GM18507 (cell line): ENCODE measurements at places on chromosomes 1 and 21.

DNA sequence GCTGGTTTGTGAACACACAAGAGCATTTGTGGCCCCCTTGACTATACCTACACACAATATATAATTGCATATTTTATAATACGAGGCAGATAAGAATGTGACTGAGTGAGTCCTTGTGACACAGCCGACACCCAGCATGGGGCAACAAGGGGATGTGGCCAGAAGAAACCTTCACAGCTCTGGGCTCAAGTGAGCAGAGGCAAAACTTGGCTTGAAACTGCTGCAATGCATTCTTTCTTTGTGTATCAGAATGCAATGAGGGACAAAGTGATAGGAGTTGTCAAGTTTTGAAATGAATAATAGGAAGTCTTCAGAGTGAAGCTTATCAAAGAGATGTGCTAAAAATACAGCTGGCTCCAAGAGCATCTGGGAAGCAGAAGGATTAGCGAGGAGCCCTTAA, 124.0 kb upstream of the C8B start:
- DNase-seq = no peak

- DNase-seq = no peak
These were observed 155.4 kb downstream of the ZNF648 start for GRCh38 chr1:181905944-181906597.

- DNase-seq = no peak
These were observed 122.3 kb upstream of the BACE2 start for GRCh38 chr21:41045534-41046268.

DNA sequence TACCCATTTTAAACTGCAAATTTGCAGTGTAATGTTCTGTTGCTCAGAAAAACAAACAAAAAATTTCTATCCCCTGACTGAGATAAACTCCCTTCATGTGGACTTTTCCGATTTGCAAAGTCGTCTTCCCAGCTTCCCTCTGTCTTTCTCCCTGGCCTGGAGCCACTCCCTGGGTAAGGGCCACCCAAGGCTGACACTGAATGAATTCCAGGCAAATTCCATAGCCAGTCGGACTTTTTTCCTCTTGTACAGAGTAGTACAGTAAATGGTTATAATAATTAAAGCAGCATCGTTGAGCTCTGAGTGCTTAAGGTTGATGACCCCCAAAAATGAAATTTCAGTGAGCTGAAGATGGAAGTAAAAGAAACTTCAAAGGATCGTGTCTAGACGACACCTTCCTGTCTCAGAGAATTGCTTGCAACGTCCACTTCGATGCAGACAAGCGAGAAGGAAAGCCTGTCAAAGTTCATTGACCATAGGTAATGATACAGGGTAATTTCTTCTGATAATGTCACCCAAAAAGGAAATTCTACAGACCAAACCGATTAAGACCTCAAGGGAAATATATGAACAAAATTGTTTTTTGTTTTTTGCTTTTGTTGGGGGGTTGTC, 33.6 kb upstream of the LHX8 start:
- no peak for DNase-seq

DNA sequence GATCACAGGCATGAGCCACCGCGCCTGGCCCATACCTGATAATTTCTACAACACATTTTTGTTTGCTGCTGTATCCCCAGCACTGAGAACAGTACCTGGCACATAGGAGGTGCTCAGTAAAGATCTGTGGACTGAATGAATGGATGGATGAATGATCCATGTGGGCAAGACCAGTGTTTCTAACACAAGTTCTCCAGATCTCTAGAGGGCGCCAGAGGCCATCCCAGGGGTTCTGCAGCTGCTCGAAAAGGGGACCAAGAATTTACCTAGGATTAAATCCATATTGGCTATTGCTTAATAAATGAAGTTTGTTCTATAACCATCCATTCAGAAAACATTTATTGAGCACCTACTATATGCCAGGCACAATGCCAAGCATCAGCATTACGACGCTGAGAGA, 167.7 kb downstream of the ACTL8 start:
- DNase-seq = no peak

DNA sequence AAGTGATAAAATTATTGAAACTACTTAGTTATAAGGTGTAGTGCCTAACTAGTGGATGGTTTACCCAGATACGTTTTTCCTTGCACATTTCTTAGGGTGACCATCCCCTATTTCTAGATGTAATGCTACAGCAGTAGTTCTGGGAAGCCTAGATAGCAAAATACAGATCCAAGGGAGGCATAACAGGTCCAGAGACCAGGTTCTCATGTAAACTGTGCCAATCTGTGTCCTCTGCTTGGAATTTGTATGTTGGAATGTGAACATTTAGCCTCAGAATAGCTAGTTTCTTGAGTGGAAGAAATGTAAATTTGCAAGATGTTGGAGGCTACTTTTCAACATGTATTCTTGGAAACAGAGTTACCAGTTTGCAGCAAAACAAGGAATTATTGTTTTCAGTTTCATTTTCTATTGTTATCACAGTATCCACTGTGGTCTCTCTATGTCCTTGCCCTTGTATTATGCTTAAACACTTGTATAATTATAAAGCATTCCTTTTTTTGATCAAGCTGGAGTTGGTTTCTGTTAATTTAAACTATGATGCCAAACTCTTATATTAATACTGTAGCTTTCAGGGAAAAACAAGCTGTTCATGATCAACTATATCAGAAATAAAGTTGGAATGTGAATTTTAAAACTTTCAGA, 102.0 kb upstream of the BRINP3 start:
- DNase-seq = no peak

DNA sequence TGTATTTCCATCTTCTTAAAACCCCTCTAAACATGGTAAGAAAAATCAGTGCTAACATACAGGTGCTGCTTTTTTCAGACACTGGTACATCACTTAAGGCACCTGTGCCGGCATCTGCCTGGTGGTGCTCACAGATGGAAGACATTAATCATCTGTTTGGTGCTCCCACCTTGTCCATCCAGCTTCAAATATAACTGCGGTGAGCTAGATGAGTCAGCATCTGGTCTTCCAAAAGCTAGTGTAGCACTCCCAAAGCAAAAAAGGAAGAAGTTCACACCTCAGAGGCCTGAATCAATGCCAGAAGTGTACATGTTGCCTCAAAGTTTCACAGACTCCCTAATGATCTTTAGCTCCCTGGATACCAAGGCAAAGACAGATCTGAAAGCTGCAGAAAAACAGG, 44.4 kb downstream of the TM2D1 start:
- no peak for DNase-seq

DNA sequence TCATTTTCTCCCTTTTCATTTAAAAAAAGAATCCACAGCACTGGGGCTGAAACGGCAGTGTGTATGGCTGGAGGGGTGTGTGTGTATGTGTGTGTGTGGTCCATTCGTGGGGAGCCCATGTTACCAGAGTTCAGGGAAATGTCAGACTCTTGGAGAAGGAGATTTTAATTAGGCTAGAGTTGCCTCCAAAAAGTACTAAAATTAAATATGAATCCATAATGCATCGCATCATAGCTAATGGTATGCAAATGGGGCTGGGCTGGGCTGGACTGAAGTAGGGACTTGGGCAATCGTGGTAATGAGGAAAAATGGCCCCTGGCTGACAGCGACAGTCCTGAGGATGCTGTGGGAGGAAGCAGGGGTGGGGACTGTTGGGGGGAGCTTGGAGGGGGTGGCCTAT, 24.8 kb downstream of the GRIK3 start:
- DNase-seq = no peak

- DNase-seq = no peak
These were observed 378.9 kb downstream of the DUSP10 start for GRCh38 chr1:221363039-221363438.

DNA sequence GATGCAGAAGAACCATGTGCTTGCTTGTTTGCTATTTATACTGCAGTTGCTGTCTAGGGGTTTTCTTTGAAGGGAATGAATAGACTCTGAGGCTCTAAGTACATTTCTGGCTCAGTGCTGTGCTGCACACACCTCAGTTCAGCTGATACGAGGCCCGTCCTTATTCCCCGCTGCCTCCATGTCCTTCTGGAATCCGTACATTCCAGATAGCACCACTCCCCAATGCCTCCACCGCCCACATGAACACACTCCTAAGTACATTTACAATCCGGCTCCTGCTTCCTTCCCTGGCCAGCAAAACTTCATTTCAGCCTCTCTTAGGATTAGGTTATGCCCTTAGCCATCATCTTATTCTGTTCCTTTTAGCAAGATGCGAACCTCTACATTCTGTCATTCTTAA, 57.1 kb downstream of the KCNC4 start:
- no peak for DNase-seq

- DNase-seq = no peak
These were observed 32.4 kb downstream of the PIK3C2B start for GRCh38 chr1:204462229-204462561.

GRCh38 chr1:19770436-19771190, 29.1 kb downstream of the TMCO4 start:
- DNase-seq = no peak

GRCh38 chr1:186518822-186519381, 58.0 kb upstream of the PDC start:
- DNase-seq = no peak

DNA sequence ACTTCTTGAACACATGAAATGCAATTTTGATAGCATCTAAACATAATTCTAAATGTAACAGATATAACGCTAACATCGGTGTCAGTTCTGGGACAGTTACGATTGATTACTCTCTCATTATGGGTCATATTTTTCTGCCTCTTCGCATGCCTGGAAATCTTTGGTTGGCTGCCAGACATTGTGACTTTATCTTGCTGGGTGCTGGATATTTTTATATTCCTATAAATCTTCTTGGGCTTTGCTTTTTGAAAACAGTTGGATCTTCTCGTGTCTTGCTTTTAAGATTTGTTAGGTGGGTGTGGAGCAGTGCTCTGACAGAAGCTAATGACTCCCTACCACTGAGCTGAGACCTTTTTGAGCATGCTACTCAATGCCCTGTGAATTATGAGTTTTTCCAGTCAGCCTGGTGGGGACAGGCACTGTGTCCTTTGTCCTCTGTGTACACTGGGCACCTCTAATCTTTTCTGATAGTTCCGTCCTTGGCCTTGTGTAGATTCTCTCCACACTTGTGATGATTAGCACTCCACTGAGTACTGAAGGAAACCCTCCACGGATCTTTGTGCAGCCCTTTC, 28.0 kb upstream of the EDARADD start:
- no peak for DNase-seq

- DNase-seq = no peak
These were observed 27.1 kb downstream of the DHCR24 start for GRCh38 chr1:54859700-54860391.

DNA sequence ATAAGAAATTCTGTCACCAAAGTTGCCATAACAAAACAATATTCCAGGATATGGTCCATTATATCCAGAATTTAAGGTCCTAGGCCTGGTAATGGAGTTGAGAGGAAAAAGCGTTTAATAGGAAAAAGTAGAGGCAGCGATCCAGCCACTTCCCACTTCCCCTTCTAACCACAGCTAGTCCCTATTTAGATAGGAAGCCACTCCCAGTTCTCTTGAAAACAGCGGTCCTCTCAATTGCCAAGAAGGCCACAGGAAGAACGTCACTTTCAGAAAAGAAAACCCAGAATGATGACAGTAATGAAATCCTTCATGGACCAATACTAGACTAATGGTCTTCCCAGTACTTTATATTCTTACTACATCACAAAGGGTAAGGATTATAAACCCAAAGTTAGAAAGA, 38.6 kb downstream of the ABL2 start:
- DNase-seq = no peak

GRCh38 chr1:16055613-16056520, 12.3 kb downstream of the CLCNKB start:
- peak; percentile 84 for DNase-seq

DNA sequence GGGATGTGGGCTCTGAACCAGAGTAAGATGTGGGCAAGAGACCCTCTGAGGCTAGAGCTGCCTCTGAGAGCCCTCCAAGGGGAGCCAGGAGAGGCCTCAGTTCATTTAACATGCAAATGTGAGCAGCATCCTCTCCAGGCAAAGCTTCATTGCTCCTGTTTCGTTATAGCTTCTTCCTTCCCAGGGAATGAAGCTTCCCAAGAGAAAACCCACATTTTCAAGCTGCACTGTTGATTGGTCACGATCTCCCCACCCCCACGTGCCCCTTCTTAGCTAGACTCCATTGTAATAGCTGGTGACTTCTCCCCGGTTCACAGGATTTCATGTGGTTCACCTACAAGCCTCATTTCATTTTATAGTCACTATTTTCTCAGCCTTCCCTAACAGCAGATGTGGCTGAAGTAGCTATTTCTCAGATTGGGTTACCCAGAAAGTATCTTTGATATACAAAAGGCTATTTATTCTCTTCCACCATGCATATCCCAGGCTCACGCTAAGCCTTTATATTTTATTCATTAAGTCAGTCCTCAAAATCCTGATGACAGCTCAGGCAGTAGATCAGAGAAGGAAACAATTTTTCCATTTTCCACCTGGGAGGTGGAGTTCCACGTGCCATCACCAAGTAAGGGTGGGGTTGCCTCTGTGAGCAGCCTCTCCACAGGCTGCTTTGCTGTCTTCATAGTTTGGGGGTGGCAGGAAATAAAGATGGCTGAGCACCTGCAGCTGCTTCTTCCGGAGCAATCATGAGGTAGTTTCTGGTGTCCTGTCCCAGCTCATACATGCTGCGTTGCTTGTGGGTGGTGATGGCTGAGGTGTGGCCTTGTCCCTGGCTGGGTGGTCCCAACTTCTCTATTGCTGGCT, 178.3 kb upstream of the RAB4A start:
- DNase-seq = no peak
